Kidney epithelial cell (primary cell): ENCODE measurements at places on chromosomes 3 and 15. TPM values are rescaled to one million over a fixed set of nuclear protein-coding genes. Genes with fewer than 3 reads are reported as not detected.

DNA sequence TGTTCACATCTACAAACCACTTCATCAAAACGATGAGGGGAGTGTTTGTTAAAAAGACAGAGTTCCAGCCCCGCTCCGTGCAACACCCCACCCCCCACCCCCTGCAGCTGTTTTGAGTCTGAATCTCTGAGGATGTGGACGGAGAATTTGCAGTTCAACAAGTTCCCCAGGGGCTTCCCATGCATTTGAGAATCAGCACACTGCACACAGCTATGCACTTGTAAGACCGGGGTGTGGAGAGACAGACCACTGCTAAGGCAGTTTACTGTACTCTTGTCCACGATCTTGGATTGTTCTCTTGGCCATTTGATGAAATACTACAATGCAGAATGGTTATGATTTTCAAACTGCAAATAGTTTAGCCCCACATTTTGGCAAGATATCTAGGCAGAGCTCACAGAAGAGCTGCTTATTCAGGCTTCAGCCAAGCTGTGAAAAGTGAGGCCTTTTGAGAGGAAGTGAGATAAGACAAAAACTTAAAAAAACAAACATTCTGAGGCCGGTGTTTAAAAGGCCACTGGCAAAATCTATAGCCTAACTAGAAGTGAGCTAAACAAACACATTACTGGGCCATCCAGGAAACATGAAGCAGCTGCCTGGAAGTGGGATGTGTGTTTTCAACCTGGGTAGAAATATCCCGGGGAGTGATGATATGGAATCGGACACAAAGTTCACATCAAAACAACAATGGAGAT is 308.2 kb upstream of the ADAMTS9 start:
- DNase-seq = no peak

- no peak for DNase-seq
Measured at GRCh38 chr15:31360843-31361763, 34.5 kb downstream of the KLF13 start.

DNA sequence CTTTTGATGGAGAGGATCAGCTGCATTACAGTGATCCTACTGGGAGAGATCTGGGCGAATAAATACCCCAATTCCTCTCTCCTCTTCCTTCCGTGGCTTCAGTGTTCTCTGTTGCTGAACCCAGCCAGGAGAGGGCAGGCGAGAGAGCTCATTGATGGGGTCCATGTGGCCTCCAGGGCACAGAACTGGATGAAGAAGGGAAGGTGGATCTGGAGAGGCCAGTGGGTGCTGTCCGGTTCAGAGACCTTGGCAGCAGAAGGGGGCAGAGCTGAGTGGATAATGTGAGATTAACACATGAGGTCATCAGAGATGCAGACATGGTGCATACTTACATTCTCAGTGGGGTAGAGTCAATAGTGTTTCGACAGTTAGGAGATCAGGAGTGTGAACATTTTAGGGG is 193.6 kb downstream of the CLSTN2 start:
- no peak for DNase-seq

TIMMDC1 gene
- total RNA-seq = 55.5 and 56.0 TPM in 2 replicates

KPNA1 gene
- 46.0 and 48.1 TPM in 2 replicates for total RNA-seq

KCNH8 gene
- total RNA-seq = 0.88 and 1.2 TPM in 2 replicates
